Foreskin fibroblast (primary cell): ENCODE measurements at places on chromosomes 2 and 18.

GRCh38 chr2:207225773-207226172, 60.0 kb upstream of the KLF7 start:
- no peak for DNase-seq

DNA sequence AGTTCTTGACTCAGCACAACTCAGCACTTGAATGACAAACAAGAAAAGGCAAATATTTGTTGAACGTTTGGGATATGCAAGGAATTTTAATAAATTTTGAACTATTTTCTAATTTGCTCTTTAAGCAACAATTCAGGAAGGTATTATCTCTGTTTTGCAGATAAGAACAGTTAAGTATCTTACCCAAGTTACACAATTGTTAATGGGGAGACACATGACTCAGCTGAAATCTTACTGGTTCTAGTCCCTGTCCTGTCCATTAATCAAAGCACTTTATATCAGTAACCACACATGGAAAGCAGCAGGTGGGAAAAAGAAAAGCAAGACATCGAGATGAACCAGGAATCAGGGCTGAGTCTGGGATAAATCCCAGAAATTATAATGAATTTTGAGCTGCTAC, 493.9 kb upstream of the PIK3C3 start:
- DNase-seq, result no peak

- DNase-seq, result no peak
Measured at GRCh38 chr2:158101384-158101926, at the start of gene UPP2. TSS of gene UPP2 (plus strand) at chr2:158101876. CDS start at chr2:158102064, 188 bp downstream.

- no peak for DNase-seq
Measured at GRCh38 chr18:54883816-54884604, 55.7 kb downstream of the RAB27B start.

- no peak for DNase-seq
Measured at GRCh38 chr2:98123286-98123685, 36.3 kb downstream of the VWA3B start.

GRCh38 chr2:65940856-65941255, 494.1 kb upstream of the MEIS1 start:
- no peak for DNase-seq

GRCh38 chr2:168256448-168256847, 9.1 kb upstream of the STK39 start:
- no peak for DNase-seq

DNA sequence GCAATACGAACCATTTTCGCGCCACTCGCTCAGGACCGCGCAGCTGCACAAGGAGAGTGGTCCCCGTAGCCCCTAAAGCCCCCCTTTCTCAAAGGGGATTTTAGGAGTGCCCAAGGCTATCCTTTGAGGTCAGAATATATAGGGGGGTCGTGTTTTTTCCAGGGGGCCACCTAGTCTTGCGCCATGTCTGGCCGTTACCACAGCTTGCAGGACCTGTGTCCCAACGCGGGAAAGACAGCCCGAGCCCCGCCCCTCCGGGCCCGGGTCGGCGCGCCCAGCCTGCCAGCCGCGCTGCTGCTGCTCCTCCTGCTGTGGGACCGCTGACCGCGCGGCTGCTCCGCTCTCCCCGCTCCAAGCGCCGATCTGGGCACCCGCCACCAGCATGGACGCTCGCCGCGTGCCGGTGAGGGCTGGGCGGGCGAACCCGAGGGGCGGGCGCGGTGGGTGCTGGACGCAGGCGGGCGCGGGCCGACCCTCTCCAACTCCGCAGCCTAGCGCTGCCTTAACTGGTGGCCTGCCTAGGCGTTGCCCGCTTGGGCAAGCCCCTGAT, at the start of gene CDCA7:
Gene CDCA7 (plus strand): TSS at position 291 of the 550 bp plus-strand sequence. CDS start 92 bp downstream, at position 383.
- DNase-seq, result peak; percentile 81

GRCh38 chr2:156037482-156037881, 295.0 kb downstream of the NR4A2 start:
- no peak for DNase-seq

GRCh38 chr2:156532989-156533388, 96.8 kb downstream of the GPD2 start:
- DNase-seq, result no peak

DNA sequence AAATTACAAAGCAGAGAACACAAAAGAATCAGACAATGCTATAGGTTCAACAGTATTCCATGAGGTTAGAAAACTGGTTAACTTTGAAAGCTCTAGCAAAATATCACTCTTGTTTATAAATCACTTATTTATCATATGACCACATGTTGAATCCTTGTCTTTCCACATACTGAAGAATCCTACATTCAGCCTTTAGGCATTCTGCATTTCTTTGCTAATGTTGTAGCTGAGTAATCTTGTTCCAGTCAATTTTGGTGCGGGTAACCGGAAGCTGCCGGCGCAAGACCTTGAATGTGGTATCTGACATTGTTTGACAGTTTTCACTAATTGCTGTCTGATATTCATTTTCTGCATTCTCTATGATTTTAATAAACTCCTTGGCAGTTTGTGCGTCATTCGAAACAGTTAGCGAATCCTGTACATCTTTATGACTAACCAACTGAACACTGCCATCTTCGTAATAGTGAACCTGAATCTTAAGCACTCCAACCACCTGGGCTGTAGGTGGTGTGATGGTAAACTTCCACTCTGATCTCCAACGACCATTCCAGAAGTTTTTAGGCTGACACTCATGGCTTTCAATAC, 154.1 kb downstream of the BAZ2B start:
- DNase-seq, result no peak

- DNase-seq, result peak; percentile 84
Measured at GRCh38 chr2:219041252-219041651, at the start of gene CFAP65. TSS of gene CFAP65 (minus strand) at chr2:219041516. CDS start at chr2:219039048, 2,468 bp downstream.

GRCh38 chr2:238845583-238846377, 2.1 kb upstream of the TWIST2 start:
- DNase-seq, result peak; percentile 58

DNA sequence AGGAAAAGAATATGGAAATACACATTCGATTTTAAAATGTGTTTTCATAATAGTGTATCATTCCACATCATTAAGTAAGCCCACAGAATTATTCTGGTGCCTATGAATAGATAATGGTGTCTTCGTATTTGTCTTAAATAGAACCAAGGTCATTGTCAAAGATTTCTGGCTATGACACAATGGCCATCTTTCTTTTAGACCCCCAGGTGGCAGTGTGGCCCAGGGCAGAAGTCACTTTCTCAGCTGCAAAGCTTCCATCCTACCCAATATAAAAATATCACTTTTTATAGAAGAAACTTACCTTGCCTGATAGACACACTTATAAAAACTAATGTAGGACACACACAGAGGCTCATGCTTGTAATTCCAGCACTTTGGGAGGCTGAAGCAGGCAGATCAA, 57.5 kb downstream of the ZRANB3 start:
- DNase-seq, result peak; percentile 40

GRCh38 chr2:109318150-109318948, 189.3 kb downstream of the SH3RF3 start:
- DNase-seq, result peak; percentile 91

DNA sequence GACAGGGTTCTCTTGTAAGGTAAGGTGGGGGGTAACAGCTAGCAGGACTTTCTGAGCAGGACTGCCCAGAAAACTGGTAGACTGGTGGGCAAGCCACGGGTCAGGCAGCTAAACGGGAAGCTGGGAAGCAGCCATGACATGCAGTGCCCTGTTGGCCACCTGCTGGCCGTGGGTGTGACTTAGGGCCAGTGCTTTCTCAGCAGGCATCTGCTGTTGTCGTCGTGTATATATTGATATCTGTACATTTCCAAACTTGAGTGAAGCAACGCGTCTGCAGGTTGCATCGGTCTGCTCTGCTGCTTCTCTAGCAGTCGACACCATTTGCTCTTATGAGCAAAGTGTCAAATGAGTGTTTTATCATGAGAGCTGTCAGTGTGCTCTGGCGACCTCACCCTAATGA, 31.0 kb downstream of the COA5 start:
- DNase-seq, result no peak

DNA sequence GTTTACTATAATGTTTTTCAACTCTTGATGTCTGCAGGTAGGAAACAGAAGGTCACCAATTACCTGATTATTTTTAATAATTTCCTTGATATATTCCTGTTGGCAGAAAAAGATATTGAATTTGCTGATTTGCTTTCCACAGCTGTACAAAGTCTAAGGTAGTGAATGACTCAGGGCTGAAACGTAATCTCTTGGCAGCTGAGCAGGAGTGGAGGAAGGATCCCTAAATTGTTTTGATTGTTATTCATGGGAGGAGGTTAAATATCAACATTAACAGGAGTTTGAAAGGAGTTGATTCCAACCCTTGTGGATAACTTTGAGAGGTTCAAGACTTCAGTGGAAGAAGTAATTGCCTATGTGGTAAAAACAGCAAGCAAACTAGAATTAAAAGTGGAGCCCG, 345.2 kb upstream of the SLC8A1 start:
- peak; percentile 59 for DNase-seq

DNA sequence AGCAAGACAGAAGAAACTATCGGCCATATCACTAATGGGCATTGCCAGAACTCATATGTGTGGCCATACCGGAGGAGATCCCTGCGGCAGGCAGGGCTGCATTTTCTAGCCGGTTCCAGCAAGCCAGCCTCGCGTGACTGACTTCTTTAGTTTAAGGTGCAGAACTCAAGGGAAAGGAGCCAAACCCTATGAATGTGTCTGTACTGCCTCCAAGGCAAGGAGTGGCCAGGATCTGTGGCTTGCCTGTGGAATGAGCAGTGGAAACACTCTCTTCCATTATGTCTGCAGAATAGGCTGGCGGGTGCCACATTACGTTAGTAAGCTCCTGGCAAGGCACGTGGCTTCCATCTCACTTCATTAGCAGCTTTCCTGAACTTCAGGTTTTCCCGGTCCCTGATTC, 137.6 kb downstream of the ATL2 start:
- DNase-seq, result no peak

GRCh38 chr2:151518802-151519201, 109.1 kb downstream of the RIF1 start:
- DNase-seq, result peak; percentile 27

DNA sequence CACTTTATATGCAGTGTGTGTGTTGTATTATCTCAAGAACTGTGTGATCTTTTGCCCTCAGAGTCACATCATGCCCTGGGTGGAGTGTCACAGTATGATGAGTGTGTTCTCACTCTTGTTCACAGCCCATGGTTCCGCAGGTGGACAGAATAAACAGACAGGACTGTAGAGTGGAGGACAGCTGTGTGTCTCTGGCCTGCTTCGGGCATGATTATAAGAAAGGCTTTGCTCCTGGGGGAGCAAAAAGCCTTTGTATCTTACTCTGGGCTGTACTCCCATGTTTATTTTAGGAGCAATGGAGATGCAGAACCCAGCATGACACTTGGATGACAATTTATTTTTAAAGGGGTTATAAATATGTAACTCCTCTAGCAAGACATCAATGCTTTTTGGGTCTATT, 371.7 kb upstream of the MEX3C start:
- no peak for DNase-seq

- DNase-seq, result no peak
Measured at GRCh38 chr2:121082191-121082590, 202.8 kb downstream of the TFCP2L1 start.

DNA sequence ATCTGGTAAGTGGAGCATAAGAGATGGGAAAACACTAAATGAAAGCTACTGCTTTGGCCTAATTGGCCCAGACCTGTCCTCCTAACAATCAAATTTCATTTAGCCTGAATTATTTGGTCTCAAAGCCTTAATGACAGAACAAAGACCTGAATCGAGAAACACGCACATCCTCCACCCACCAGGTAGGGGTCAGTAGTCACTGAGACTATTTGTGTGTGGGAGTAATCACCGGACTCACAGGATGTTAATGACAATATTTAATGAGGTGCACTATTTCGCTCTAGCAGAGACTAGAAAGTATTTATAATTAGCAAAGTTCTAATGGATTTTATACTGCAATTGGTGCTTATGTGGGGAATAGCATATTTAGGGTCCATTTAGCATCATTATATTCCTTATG, 68.1 kb downstream of the RBM43 start:
- DNase-seq, result no peak

- no peak for DNase-seq
Measured at GRCh38 chr2:232842689-232843088, 27.4 kb upstream of the SNORC start.

GRCh38 chr2:233411162-233411561, 56.9 kb downstream of the DGKD start:
- peak; percentile 30 for DNase-seq

GRCh38 chr2:11680901-11681721, 11.1 kb upstream of the NTSR2 start:
- DNase-seq, result no peak

- no peak for DNase-seq
Measured at GRCh38 chr18:36153771-36154170, 24.1 kb downstream of the ELP2 start.

- no peak for DNase-seq
Measured at GRCh38 chr2:22694856-22695255, 690.1 kb upstream of the KLHL29 start.
